Occipital lobe (tissue), 3 donors: ENCODE measurements at places on chromosomes 12 and 14.

DNA sequence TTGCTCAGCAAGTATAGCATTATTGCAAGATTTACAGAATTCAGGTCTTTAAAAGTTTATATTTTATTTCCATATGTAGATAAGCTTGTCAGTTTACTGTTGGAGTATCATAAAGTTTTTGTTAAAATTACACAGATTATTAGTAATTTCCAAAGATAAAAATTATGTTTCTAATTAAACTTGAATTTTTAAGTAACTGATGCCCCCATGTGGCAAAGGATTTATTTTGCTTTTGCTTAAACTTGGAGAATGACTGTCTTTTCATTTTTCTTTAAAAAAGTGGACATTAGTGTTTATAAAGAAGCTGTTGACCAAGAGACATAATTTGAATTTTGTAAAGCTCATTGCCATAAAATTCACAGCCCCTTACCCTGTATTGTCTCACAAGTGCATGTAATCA lies 45.8 kb downstream of the ETNK1 start:
- no peak for DNase-seq

GRCh38 chr12:57224973-57225679 lies 4.4 kb upstream of the SHMT2 start:
- no peak for DNase-seq

GRCh38 chr12:89479982-89480381 lies 44.6 kb downstream of the GALNT4 start:
- DNase-seq, result no peak

DNA sequence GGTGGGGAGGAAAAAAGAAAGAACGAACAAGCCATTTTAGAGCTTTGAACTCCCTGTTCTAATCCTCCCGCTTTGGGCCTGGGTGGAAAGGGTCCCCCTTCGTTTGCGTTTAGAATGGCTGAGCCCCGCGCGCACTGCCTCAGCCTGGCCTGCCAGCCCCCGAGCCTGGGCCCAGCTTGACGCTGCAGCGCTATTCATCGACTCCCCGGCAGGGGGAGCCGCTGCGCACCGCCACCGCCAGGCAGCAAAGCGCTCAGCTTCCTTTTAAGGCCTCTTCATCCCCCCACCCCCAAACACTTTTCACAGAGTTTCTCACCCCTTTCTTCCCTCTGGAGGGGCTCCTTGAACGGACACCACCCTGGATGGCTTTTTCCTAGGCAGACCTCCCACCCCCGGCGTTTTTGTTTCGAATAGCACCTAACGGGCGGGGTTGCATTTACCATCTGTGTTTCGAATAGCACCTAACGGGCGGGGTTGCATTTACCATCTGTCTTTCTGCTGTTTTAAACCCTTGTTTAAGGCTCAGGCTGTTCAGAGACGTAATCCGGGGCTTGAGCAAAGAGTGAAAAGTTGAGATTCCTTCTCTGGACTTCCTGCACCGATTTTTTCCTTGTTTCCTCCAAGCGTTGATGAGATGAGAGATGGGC lies 56.4 kb upstream of the PIWIL1 start:
- DNase-seq, result no peak

- no peak for DNase-seq
Measured at GRCh38 chr12:47316609-47317049, 236.9 kb upstream of the AMIGO2 start.

DNA sequence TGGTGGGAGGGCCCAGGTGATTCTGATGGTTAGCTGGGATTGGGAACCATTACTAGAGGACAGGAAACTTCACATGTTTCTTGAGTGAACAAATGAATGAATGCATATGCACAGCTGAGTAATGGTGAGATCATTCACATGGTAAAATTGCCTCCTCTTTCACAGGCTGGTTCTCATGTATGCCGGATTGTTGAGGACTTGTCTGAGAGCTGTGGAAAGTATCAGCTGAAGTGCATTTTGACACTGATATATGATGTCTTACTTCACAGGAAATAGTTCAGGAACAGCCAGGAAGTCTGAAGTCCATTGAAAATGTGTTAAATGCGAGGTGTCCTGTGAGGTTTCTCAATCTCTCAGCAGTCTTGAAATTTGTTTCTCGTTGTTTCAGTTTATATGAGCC lies 77.6 kb upstream of the DACT1 start:
- no peak for DNase-seq

DNA sequence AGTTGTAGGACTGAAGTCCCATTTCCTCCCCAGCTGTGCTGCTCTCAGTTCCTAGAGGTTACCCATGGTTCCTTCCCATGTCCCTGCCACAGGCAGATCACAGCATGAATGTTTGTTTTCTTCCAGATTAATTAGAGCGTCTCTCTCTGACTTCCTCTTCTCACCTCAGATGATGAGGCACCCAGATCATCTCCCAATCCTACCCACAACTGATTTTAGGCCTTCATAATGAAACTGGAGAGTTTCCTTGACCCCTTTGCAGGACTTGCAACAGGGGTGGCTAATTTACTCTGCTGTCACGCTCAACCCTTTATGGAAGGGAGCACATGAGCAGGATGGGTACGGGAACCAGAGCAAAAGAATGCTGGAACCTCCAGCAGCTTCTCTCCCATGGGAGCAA lies 32.1 kb upstream of the TXNRD1 start:
- no peak for DNase-seq

DNA sequence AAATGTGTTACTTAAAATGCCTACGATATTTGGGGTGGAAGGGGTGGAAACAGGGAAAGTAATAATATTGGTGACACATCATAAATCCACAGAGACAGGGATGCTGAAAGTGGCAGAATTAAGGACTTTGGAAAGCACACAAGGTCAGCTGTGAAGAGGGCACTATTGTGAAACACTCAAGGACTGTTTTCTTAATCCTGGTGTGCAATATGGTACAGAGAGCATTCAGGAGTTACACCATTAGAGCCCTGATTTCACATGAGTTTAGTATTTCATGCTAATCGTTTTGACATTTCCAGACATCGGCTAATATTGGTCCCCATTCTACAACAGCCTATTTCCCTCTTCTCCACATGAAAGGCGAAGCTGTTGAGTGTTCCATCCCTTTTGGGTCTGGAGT lies 219.2 kb downstream of the MSRB3 start:
- DNase-seq, result no peak

GRCh38 chr14:87873741-87874140 lies 119.2 kb downstream of the GALC start:
- DNase-seq, result no peak

DNA sequence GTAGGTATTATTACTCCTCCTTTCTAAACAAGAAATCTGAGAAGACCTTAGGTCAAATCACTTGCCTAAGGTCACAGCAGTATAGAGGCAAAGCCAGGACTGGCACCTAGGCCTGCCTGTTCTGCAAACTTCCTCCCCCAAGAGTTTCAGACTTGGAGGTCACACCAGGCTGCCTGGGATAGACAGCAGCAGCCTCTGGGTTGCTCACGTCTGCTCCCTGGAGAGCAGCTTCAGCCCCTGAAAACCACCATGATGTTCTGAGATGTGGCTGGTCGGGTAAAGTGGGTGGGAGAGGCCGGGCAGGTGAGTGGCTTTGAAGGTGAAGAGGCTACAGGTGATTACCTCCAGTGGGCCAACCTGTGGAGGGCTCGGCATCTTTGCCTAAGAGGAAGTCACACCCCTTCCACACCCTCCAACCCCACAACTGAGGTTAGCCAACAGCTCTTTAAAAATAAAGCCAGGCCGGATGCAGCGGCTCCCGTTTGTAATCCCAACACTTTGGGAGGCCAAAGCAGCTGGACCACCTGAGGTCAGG lies 37.0 kb upstream of the PNMA1 start:
- no peak for DNase-seq

GRCh38 chr12:29334937-29335336 lies 46.0 kb downstream of the ERGIC2 start:
- DNase-seq, result no peak

DNA sequence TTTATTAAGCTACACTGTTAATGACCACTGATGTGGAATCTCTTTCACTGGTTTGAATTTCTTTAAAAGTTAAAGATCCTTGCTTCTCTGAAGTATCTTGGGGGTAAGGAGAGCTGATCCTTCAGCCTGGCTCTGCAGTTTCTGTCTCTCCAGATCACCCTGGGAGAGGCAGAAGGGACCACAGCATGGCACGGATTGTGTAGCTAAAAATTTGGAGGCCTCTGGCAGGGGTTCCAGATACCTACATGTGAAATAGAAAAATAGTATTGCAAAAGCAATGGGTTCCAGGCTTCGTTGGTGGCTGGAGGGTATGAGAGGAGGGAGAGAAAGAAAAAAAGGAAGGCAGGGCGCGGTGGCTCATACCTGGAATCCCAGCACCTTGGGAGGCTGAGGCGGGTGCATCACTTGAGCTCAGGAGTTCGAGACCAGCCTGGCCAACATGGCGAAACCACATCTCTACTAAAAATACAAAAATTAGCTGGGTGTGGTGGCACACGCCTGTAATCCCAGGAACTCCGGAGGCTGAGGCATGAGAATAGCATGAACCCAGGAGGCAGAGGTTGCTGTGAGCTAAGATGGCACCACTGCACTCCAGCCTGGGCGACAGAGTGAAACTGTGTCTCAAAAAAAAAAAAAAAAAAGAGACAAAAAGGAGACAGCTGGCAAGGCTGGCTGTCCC lies 3.4 kb downstream of the CHST11 start:
- DNase-seq, result no peak

DNA sequence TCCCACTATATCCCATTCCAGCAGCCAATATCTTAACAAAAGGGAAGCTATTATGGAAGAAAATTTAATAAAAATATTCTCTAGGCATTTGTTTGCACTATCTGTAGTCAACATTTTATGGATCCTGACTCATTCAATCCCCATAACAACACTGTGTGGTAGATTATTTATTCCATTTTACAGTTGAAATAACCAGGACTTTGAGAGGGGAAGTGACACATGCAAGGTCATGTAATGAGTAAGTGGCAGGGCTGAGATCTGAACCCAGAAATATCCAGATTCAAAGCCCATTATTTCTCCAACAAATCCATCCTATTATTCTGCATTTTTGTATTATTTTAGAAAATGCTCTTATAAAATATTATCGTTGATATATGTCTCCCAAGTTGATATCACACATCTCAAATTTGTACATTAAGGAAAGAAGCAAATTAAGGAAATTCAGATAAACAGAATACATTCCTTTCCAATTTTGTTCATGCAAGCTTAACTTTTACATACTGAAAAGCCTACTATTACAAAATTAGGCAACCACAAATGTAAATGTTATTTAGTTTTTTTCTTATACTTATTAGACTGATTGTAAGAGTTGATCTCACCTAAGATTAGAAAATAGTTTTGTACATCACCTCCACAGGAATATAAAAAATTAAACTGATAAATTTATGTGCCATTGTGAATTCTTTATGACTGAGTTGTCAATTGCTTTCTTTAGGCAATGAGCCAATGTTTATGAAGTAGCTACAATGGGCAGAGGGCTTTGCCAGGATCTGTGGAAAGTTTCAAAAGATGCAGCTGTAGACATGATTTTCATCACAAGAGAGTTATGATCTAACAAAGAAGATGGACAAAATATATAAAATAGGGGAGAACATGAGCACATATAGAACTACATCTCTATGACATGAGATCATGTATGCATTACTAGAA lies 55.1 kb upstream of the E2F7 start:
- DNase-seq, result no peak

- DNase-seq, result no peak
Measured at GRCh38 chr12:20409607-20410377, 41.5 kb downstream of the PDE3A start.

DNA sequence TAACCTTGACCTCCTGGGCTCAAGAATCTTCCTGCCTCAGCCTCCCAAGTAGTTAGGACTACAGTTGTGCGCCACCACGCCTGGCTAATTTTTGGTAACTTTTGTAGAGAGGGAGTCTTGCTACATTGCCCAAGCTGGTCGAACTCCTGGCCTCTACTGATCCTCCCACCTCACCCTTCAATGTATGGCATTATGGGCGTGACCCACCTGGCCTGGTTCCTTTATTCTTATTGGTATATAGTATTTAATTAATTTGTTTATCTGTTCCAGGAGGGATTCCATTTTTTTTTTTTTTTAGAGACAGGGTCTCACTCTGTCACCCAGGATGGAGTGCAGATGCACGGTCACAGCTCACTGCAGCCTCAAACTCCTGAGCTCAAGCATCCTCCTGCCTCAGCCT lies 40.9 kb upstream of the EAPP start:
- DNase-seq, result no peak

- no peak for DNase-seq
Measured at GRCh38 chr12:106417926-106418910, 60.7 kb downstream of the POLR3B start.

- DNase-seq, result no peak
Measured at GRCh38 chr12:24803430-24804245, 145.3 kb downstream of the BCAT1 start.

GRCh38 chr12:29226616-29227015 lies 77.5 kb downstream of the FAR2 start:
- DNase-seq, result no peak

GRCh38 chr14:70847406-70848090 lies 38.2 kb upstream of the MAP3K9 start:
- no peak for DNase-seq

DNA sequence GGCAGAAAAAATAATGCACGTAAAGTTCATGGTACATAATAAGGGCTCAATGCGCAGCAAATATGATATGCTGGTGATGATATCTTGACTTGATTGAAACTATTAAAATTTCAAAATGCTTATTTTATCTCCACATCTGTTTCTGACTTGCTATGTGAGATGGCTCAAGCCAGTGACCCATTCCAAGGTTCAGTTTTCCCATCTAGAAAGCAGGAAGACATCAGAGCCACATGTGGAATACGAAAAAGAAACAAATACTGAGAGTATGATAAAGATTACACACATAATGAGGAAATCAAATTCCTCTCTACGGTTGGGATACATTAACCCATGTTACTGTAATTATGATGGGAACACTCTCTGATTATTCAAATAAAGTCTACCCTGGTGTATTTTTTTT lies 24.0 kb upstream of the TSPAN11 start:
- no peak for DNase-seq

DNA sequence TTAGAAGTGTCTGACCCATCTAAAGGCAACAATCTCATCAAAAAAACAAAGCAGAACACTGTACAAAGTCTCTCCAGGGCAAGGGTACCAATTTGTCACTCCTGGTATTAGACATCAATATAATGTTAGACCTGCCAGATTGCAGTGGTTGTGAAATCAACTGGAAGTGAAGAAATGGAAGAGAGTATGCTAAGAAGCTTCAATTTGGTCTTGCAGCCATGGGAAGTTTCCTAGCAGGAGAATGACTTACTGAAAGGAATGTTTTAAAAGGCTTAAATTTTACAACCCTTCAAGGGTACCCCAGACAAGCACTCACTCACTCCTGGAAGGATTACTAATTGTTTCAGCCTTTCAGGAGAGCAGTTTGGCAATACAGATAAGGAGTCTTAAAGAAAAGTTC lies 18.9 kb downstream of the LLPH start:
- DNase-seq, result no peak

GRCh38 chr14:94291906-94292525 lies 1.1 kb downstream of the SERPINA10 start:
- DNase-seq, result no peak

GRCh38 chr14:39592116-39592789 lies 160.0 kb upstream of the FBXO33 start:
- DNase-seq, result no peak

DNA sequence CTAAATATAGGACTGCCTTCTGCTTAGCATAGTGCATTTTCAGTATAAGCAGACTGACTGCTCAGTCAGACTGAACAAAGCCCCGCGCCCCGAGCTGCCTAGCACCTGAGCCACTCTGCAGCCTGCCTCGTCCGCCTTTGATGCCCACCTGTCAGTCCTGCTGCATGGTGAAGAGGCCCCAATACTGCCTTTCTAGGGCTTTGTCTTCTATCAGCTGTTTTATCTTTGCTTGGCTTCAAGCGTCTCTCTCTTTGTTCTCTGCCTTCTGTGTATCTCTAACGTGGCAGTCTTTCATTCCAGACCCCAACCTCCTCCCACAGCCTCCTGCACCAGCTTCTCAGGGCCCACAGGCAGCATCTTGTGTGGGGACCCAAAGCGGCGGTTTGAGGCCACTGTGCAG lies 1001.0 kb downstream of the VRK1 start:
- DNase-seq, result no peak
